Globus pallidus (tissue), 1 donor: ENCODE measurements at places on chromosomes 16 and 17.
A peak's percentile ranks its signal among the peaks of the same experiment; 100 is the strongest.

DNA sequence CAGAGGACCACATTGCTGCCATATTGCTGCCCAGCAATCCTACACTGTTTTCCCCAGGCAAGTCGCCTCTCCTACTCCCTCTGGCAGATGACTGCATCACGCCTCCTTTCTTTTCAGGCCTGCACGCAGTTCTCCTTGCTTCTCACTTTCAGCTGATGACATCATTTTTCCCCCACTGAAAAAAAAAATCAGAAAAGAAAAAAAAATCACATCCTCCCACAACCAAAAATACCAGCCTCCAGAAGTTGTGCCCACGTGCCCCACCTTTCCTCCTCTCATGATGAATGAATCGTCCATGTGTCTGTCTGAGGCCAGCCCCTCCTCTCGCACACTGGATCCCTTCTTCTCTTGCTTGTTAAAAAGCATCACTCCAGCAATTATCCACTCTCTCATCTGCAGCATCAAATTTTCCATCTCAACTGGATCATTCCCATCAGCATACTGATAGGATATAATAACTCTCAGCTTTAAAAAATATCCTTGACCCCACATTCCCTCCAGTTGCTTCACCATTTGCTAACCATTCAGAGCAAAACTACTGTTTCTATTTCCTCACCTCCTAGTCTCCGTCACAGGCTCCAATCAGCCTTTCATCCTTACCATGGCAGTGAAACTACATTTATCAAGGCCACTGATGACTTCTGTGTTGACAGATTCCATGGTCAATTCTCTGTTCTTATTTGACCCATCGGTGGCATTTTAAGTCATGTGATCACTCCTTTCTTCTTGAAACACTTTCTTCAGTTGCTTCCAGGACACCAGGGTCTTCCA, 30.1 kb upstream of the DYNLL2 start:
- DNase-seq = peak; percentile 7

- DNase-seq = peak; percentile 61
These were observed 161.5 kb downstream of the FTO start for GRCh38 chr16:53865494-53865863.

GRCh38 chr17:8131844-8132441, 8.0 kb upstream of the HES7 start:
- DNase-seq = no peak

- DNase-seq = no peak
These were observed 179.5 kb downstream of the NTN1 start for GRCh38 chr17:9200699-9201359.

DNA sequence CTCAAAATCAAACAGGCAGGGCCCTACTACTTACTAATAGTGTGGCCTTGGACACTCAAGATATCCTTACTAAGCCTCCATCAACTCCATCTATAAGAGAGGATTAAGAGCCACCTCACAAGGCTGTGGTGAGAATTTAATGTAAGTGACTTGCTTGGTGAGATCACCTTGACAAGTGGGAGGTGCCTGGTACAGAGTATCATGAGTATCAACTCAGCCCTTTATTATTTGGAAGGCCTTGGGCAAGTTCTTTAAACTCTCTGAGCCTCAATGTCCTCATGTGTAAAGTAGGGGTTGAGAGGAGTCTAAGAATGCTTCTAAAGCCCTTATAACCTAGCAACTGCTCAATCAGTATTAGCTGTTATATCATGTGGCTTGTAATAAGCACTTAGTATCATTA, 15.0 kb downstream of the THUMPD1 start:
- no peak for DNase-seq

GRCh38 chr17:35953720-35954119, 10.2 kb upstream of the LYZL6 start:
- DNase-seq = no peak

DNA sequence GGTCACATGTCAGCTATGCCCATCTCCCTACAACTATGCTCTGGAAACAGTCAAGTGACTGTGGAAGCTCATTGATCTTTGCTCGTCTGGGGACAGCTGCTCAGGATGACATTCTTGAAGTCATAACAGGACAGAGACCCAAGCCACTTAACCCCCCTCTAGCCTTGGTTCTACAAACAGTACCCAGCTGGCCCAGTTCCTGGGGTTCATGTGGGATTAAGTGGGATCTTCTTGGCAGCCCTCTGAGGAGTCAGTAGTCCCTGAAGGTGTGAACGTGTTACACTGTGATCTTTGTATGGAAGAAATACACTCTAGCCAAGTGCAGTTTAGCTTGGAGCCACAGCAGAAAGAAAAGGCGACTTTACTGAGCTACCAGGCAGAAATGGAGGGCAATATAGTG, 25.8 kb downstream of the UBN1 start:
- no peak for DNase-seq

GRCh38 chr17:77456951-77457548, 316.3 kb downstream of the SEC14L1 start:
- no peak for DNase-seq

GRCh38 chr16:82236875-82237274, 66.9 kb upstream of the MPHOSPH6 start:
- no peak for DNase-seq

GRCh38 chr17:76243826-76244679, 3.8 kb upstream of the RNF157 start:
- DNase-seq = no peak

GRCh38 chr16:69314534-69314933, 3.4 kb downstream of the VPS4A start:
- no peak for DNase-seq

DNA sequence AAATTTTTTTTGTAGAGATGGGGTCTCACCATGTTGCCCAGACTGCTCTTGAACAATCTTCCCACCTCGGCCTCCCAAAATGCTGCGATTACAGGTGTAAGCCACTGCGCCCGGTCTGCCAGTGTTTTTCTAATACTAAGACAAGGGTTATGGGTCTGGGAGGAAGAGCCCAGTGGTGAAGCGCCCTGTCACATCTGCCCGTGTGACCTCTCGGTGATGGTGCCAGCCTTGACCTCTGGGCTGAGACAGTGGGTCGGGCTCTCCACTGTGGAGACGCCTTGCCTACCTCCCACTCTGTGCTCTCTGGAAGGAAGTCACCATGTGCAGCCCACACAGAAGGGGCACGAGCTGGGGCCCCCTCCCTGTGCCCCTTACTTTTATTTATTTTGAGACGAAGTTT, 5.1 kb upstream of the BAIAP2 start:
- no peak for DNase-seq

DNA sequence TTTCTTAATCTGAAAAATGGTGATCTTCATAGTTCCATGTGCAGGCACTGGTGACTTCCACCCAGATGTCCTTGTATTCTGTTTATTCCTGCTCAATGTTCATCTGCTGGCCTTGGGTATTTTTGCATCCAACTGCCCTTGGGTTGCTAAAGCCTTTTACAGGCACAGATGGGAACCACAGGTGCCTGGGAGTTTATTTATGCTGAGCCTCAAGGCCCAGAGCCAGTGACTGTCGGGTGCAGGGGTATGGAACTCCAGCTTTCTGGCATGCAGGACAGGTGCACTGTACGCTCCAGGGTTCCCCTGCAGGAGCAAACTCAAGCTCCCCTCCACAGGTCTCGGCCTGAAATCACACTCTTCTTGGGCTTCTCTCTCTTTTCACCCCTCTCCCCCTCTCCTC, 22.3 kb downstream of the DYNLRB2 start:
- no peak for DNase-seq

DNA sequence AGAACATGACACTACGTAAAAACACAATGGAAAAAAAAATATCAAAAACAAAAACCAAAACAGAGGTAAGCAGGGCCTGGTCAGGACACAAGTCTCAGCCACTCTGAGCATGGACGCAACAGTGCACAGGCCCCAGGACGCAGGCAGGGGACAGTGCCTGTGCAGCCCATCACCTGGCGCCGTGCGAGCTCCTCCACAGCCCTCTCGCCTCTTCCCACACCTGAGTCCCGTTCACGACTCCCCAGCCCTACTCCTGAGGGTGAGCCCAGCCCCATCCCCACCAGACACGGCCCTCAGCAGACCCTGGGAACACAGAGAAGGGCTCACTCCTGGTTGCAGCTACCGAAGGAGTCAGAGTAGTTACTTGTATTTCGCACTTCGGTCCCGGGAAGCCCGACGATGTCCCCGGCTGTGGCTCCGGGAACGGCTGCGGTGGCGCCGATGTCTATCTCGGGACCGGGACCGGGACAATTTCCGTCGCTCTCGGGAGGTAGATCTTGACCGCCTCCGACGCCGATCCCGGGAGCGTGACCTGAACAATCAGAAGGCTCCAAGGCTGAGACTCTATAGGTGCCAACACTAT, 9.4 kb downstream of the HBQ1 start:
- DNase-seq = no peak

GRCh38 chr16:48576927-48577326, 33.1 kb downstream of the N4BP1 start:
- DNase-seq = no peak

DNA sequence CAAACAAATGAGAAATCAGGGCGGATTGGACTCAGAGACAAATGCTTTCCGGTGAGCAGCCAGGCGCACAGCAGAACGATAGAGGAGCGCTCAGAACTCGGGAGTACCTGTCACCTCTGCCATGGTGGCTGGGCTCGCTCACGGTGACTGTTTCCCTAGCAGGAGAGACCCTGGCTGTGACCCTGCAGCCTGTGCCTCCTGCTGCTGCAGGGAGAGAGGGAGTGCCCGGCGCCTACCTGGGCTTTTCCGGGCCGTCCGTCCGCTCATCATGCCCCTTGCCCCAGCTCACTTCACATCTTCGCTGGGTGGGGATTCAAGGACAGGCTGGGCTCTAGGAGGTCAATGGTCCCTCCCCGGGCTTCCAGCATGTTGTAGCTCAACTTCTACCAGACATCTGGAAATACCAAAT, 14.1 kb upstream of the DNAH17 start:
- DNase-seq = no peak

DNA sequence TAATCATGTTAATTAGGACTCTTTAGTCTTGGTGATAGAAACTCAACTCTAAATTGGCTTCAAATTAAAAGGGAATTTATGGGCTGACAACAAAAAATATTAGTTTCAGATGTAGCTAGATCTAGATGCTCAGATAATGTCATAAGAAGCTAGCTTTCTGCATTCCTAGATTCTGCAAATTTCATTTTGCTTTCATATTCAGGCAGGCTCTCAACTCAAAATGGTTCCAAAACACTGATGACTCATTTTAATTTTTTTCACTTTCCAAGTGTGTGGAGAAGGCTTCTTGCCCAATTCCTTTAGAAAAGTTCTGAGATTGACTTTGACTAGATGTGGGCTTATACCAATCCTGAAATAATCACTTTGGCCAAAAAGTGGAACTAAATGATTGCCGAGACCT, 236.7 kb upstream of the GOT2 start:
- no peak for DNase-seq

- no peak for DNase-seq
These were observed 77.1 kb downstream of the SDK2 start for GRCh38 chr17:73566905-73567782.

DNA sequence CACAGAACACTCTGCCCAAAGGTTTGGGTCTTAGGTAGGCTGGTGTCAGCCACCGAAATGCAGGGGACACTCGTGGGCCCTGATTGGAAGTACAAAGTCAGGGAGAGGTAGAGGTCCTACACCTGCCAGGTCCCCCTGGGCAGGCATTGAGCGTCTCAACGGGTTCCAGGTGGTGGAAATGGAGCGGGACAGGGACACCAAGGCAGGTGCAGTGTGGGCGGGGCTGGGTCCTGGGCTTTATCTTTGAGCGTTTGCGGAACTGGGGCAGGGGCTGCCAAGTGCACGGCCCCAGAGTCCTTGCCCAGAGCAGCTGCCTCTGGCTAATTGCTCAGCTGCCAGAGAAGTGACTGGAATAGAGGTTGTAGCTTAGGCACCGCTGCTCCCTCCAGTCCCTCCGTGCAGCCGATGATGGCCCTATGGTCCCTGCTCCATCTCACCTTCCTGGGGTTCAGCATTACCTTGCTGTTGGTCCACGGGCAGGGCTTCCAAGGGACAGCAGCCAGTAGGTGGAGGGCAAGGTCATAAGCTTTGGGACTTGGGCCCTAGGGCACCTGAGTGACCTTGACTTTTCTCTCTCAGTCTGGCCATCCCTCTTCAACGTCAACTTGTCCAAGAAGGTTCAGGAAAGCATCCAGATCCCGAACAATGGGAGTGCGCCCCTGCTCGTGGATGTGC, at the start of gene ZACN:
ZACN (plus strand) TSS at position 323 of the 675 bp plus-strand sequence; CDS start at position 406, 83 bp downstream.
- DNase-seq = no peak

DNA sequence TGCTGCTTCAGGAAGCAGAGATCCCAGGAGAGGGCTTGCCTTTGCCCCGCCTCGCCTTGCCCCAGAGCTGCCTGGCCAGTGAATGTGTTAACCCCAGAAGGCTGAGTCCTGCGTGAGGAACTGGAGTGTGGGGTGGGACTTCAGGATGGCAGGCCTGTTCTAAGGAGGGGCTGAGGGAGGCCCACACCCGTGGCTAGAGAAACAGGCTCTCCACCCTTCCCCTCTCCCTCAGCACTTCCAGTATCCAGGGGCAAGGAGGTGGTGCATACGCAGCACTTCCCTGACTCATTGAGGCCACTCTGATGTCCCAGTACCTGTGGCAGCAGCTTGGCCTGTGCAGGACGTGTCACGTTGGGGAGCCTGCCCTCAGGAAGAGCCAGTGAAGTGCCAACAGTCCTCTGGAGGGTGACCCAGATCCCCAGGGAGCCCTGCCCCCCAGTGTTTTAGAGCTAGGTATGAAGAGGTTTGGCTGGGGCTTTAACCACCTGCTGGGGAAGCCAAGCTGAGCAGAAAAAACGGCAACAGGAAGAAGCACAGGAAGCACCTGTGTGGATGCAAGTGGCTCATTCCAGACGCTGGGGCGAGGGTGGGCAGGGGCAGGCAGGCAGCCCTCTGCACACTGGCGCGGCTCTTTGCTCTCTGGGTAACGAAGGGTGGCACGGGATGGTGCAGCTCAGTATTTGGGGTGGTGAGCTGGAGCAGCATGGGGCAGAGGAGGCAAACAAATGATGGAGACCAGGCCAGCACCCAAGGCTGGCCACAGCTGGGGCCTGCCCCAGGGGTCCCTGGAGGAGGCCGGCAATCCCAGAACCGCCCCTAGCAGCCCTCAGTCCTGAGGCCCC, 14.7 kb upstream of the CTCF start:
- DNase-seq = no peak

GRCh38 chr16:3186946-3187690, 886 bp upstream of the OR1F1 start:
- DNase-seq = no peak

- no peak for DNase-seq
These were observed 29.6 kb downstream of the LITAF start for GRCh38 chr16:11556945-11557720.

DNA sequence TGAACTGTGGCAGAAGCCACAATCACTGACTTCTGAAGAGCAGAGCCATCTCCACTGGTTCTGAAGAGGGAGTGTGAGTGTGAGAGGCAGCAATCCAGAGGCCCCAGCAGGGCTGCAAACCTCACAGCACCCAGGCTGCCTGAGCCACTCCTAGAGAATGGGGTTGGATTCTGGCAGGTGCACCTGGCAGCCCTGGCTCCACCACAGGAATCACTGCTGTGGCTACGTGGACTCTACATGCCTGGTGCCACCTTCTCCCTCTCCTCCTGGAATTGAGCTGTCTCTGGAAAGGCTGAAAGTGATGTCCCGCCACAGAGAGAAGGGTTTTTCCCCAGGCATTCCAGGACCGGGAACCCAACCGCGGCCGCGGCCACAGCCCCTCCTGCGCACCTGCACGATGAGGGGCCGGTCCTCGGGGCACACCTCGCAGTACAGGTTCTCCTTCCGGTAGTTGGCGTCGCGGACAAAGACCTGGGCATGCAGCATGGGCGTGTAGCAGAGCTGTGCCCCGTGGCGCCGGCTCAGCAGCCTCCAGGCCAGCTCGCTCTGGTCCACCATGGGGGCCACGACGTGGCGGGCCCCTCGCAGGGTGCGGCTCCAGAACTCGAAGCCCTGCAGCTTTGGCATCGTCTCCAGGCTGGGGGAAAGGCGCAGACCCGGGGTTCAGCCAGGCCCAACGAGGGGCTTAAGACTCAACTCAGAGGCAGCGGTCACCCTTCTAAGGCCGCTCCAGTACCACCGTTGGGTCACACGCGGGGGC, 991 bp downstream of the DUS1L start:
- DNase-seq = no peak
